ENCODE measurements at places on chromosomes 11 and 22.

GRCh38 chr11:35615921-35616900 is 2.0 kb upstream of the FJX1 start:
- H3K36me3 ChIP-seq = no peaks in the 10 kb centered on the region
- H3K27ac ChIP-seq = no peak overlapping the region
- H3K4me1 ChIP-seq = peaks cover 22% of the 10 kb centered on the region
- H3K4me3 ChIP-seq = no peak overlapping the region
- no peaks in the 10 kb centered on the region for H3K27me3 ChIP-seq
- DNase-seq = no peak

DNA sequence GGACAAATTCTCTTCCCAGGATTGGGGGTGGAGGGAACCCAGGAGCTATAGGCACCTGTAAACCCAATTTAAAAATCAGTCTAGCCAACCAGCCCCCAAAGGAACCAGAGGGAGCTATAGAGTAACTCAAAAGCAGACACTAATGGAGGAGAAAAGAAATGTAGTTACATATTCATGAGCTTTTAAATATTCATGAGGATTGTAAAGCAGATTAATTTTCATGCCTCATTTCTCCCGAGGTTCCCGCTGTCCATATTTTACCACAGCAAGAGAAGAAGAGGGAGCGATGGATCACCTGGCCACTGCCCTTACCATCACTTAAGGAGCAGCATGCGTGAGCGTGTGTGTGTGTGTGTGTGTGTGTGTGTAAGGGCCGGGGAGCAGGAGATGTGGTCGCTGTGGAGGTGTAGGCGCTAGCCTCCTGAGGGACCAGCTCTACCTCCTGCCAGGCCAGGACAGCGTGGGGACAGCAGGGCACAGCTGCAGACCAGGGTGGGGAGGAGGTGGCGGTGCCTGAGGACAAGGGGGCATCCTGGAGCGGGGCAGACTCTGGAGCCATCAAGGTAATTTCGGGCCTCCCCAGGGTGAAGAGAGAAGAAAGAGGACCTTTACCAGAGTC is 100.7 kb upstream of the THY1 start:
- no peaks in the 10 kb centered on the region for H3K36me3 ChIP-seq
- DNase-seq = no peak
- H3K4me1 ChIP-seq = no peaks in the 10 kb centered on the region
- no peak overlapping the region for H3K27ac ChIP-seq
- no peaks in the 10 kb centered on the region for H3K27me3 ChIP-seq

- H3K27me3 ChIP-seq = no peaks in the 10 kb centered on the region
- H3K27ac ChIP-seq = no peak overlapping the region
- H3K36me3 ChIP-seq = no peaks in the 10 kb centered on the region
- no peak overlapping the region for H3K4me3 ChIP-seq
- H3K4me1 ChIP-seq = no peaks in the 10 kb centered on the region
Measured at GRCh38 chr11:69394234-69394868, 87.1 kb upstream of the LINC01488 start.

DNA sequence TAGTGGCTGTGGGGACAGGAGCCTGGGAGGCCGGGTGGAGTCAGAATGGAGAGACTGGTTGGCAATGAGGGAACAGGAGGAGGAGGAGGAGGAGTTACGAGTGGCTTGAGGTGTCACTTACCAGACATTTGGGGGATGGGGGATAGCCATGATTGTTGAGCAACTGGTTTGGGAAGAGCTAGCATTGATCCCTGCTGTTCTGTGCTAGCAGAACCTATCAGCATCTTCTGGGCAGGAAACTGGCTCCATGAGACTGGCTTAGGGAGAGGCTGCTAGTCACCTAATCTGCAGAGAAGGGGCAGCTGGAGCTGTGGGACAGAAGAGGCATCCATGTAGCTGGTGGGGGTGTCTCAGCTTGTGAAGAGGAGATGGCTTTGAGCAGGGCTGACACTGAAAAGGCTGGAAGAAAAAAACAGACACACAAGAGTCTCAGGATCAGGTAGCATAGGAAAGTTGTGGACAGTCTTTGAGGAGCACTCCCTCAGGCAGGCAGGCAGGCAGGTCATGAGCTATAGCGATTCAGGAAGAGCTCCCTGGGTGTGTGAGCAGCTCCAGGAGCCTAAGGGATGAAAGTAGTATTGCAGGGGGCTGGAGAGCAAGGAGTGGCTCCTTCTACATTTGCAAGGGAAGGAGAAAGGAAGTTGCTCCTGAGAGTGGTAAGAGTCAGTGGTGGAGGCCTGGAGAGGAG is 22.3 kb downstream of the PIK3IP1 start:
- H3K27ac ChIP-seq = no peak overlapping the region
- no peaks in the 10 kb centered on the region for H3K27me3 ChIP-seq
- no peak overlapping the region for H3K4me3 ChIP-seq
- no peak for DNase-seq
- no peaks in the 10 kb centered on the region for H3K36me3 ChIP-seq
- no peaks in the 10 kb centered on the region for H3K4me1 ChIP-seq

DNA sequence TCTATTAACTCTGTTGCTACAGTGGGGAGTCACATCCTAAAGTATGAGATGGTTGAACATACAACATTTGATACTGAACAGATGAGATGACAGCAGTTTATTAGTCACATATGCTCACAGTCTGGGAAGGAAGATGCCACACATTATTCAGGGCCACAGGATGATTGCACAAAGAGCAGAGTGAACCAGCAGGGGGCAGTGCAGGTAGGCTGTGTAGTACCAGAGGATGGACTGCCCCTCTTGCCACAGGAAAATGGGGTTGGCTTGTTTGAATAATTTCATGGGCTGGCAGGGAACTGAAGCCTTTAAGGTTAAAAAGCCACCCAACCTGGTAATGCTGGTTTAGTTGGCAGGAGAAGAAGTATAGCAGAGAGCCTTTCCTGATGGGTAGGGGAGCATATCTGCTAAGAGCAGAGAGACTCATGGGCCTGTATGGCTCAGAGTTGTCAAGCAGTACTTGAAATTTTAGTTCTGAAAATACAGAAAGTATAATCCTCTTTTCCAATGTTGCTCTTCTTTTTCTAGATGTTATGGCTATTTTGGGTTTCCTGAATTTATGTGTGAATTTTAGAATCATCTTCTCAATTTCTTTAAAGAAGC is 180.4 kb upstream of the B3GAT1 start:
- H3K27me3 ChIP-seq = no peaks in the 10 kb centered on the region
- no peak for DNase-seq
- H3K27ac ChIP-seq = no peak overlapping the region
- H3K4me1 ChIP-seq = no peaks in the 10 kb centered on the region

- H3K36me3 ChIP-seq = no peaks in the 10 kb centered on the region
- no peaks in the 10 kb centered on the region for H3K27me3 ChIP-seq
- peak overlapping the region; percentile 95 for H3K27ac ChIP-seq
- no peak overlapping the region for H3K4me3 ChIP-seq
- peaks cover 66% of the 10 kb centered on the region for H3K4me1 ChIP-seq
- peak; percentile 84 for DNase-seq
Measured at GRCh38 chr22:42947211-42947990, 67.5 kb downstream of the PACSIN2 start.

GRCh38 chr22:48050836-48051235 is 1288.4 kb downstream of the TBC1D22A start:
- no peaks in the 10 kb centered on the region for H3K36me3 ChIP-seq
- H3K27ac ChIP-seq = no peak overlapping the region
- DNase-seq = no peak

- H3K4me1 ChIP-seq = peaks cover 15% of the 10 kb centered on the region
- no peaks in the 10 kb centered on the region for H3K36me3 ChIP-seq
- peaks cover 3% of the 10 kb centered on the region for H3K27me3 ChIP-seq
- peak overlapping the region; percentile 54 for H3K4me3 ChIP-seq
Measured at GRCh38 chr11:125112208-125112604, 780 bp upstream of the TMEM218 start.
